ENCODE measurements at places on chromosomes 16 and 17.
A peak's percentile ranks its signal among the peaks of the same experiment; 100 is the strongest.

DNA sequence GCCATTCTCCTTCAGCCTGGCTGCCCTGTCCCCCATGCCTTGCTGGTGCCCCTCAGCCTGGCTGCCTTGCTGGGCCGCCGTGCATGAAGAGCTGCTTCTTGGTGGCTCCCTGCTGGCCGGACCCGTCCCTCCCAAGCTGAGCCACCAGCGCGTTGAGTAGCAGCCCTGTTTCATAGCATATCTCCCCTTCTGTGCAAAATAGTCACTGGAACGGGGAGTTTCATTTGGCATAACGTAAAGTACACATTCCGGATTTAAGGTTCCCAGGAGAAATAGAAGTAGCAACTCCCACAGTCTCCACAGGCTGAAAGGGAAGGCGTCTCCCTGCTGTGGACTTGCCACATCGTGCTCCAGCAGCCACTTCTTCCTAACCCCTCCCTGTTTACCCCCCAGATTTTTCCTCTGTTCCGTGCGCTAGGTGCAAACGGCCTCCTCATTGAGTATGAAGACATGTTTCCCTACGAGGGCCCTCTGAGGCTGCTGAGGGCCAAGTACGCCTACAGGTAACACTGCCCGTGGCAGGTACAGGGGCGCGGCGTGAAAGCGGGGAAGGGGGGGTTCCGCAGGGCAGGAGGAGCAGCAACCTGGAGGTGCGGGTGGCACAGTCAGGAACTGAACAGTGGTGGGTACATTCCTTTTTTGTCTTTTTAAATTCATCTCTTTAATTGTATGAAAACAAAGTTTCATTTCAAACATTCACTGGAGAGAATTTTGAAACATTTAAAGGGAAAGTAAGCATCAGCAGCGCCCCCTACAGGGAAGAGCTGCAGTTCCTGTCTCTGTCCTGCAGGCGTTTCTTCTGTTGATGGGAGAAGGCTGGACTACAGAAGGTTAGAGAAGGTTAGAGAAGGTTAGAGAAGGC lies 5.8 kb upstream of the OGFOD3 start:
- DNase-seq, result peak; percentile 30

DNA sequence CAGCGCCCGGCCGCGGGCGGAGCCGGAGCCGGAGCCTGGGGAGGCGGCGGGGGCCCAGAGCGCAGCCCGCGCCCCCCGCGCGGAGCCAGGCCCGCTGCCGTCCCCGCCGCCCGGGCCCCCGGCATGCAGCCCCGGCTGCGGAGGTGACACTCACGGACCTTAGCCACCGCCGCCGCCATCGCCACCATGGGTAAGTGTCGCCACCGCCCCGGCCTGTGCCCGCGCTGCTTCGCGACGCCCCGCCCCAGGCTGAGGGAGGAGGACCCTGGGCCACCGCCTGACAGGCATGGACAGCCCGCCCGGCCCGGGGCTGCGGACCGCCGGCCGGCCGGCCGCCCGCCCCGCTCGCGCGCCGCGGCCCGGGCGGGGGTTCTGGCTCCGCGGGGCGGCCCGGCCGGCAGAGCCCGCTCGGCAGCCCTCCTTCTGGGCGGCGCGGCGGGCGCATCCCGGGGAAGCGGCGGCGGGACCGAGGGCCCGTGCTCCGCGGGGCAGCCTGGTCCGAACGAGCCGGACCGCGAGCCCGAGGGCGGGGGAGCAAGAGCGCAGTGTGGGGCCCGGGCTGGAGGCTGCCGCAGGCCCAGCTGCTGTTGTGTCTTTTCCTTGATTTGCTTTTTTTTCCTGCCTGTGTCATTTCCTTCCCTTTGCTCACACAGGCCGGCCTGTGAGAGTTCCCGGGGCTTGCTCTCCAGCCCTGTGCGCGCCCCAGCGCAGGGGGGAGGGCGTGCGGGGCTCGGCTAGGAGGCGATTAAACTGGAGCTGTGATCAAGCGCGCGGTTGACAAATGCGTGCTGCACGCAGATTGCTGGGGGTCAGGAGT lies 565 bp downstream of the MAP3K3 start:
- peak; percentile 59 for DNase-seq

DNA sequence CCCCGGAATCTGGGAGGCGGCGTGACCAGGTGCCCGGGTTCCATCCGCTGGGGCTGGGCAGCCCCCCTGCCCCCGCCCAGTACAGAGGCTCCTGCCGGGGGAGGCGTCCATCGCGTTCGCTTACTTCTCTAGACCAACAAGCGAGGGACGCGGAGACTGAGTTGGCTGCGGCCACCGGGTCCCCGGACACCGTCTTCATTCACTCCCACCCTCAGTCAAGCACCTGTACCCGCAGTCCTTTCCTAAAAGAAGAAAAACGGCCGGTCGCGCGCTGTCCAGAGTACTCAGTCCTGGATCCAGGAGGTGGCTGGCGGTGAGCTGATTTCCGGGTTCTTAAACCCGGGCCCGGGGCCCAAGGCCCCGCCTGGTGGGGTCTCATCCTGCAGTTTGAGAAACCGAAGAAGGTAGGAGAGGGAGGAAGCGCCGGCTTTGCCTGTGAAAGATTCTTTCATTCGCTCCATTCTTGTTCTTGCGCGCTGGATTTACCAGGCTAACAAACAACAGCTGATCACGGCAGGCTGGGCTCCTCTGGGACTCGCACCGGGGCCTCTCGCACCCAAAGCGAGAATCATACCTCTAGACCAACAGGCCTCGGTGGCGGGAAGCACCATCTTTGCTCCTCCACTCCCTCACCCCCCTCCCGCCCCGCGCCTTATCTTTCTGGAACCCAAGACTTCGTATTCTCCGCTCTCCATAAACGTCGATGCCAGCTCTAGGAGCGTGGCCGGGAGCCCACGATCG lies 17.4 kb upstream of the OR1F1 start:
- DNase-seq, result no peak

DNA sequence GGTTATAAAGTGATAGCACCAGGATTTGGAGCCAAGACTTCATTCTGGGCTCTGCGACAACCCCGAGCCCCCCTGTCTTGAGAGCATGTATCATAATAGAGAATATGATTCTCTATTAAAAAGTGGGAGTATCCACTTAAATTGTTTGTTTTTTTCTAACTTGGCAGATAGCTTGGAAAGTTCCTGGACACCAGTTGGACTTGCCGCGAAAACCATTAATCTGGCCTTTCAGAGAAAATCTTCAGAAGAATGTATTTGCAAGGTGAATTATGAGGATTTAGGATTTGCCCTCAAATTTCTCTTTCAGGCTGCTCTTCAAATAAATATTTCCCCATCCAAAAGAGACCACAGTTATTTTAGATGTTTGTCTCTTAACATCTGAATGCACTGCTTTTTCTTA lies 53.5 kb downstream of the MARCHF10 start:
- DNase-seq, result no peak

GRCh38 chr17:27266228-27266627 lies 27.7 kb upstream of the WSB1 start:
- DNase-seq, result no peak

DNA sequence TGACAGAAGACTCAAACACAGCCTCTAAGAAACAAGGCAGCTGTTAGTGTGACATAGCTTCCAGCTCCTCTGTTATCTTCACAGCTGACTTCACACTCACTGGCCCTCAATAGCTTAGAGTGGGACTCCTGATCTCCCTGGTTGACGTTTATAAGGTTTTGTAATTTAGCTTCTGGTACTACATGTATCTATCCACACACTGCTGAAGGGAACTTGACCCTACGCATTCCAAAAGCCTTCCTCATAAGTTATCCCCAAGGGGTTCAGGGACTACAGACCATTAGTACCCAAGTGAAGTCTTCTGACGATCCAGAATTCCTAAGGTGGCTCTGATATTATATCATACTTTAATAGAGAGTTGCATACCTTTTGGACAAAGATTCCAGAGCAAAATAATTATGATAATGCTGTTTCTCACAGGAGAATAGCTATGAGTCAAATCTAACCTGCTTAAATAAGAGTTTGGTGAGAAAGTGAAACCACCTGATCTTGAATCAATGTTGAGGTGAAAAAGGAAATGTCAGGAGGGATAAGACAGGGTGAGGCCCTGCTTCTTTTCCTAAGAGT lies 14.5 kb downstream of the ACACA start:
- DNase-seq, result no peak

- DNase-seq, result no peak
These were observed 63.3 kb downstream of the NOG start for GRCh38 chr17:56656701-56657327.

- DNase-seq, result no peak
These were observed 23.5 kb downstream of the ORC6 start for GRCh38 chr16:46712911-46713310.
